NCI-H2029 (cell line): ENCODE measurements at places on chromosomes 3 and 15.

GRCh38 chr3:59938828-59939227 is 889.0 kb upstream of the CFAP20DC start:
- DNase-seq = no peak

- no peak for DNase-seq
Measured at GRCh38 chr3:186483611-186484340, 60.4 kb downstream of the CRYGS start.

GRCh38 chr15:82864967-82865366 is 55.5 kb downstream of the WHAMM start:
- no peak for DNase-seq

DNA sequence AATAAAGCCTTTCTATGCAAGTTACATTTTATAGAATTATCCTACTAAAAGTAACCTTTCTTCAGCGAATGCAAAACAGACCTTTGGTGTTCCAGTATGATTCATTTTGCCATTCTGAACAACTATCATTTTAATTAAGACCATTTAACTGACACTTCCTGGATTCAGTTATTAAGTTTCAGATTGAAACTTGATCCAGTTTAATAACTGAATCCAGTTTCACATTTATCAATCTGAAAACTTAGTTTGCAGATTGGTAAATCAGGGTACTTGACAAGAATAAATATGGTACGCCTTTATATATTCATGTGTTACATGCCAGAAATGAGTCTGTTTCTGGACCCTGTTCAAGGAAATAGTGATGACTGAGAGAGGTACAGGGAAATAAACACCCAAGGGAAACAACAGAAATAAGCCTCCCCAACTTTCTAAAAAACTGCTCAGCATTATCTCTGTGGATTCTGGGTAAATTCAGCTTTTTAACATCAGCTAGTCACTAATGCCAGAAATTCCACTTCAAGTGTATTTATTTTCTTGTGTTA is 23.3 kb upstream of the NFKBIZ start:
- DNase-seq = no peak

DNA sequence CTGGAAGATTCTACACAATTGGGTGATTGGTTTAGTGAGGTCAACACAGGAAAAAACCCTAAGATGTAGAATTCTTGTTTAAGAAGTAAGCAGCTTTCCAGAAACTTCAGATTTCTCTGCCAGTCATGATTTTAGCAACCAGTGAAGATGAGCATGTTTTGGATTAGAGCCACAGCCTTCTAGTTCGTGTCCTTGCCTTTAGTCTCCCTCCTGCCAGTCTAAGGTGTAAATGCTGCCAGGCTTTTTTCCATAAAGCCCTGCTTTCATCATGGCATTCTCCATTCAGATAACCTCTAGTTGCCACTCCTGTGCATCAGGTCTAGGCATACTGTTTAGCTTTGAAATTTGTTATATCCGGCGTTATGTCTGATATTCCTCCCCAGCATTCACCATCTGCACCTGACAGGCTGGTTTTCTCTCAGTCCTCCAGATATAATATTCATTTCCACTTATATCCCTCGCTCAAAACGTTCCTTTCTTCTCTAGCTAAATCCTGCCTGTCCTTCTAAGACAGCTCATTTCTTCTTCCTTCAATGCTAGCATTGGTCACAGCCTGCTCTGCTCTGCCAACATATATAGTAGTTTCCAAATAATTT is 37.4 kb downstream of the SYN2 start:
- DNase-seq = no peak

- DNase-seq = no peak
Measured at GRCh38 chr3:122313281-122313680, 11.8 kb upstream of the CSTA start.

DNA sequence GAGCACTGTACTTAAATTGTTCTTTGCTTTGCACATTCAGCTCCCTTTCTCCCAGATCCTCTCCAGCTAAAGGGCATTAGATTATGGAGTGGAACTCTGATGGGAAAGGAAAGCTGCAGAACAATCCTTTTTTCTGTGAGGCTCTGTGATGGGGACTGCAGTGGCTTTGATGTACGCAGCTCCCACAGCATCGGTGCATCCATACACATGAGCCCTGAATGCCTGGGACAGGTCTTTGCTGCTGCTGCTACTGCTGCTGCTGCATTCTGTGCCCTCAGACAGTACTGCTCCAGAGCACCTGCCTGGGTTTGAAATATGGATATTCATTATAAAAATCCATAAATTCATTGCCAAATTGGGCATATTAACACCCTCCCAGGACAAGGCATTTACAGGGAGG is 164.4 kb downstream of the WDR76 start:
- no peak for DNase-seq

DNA sequence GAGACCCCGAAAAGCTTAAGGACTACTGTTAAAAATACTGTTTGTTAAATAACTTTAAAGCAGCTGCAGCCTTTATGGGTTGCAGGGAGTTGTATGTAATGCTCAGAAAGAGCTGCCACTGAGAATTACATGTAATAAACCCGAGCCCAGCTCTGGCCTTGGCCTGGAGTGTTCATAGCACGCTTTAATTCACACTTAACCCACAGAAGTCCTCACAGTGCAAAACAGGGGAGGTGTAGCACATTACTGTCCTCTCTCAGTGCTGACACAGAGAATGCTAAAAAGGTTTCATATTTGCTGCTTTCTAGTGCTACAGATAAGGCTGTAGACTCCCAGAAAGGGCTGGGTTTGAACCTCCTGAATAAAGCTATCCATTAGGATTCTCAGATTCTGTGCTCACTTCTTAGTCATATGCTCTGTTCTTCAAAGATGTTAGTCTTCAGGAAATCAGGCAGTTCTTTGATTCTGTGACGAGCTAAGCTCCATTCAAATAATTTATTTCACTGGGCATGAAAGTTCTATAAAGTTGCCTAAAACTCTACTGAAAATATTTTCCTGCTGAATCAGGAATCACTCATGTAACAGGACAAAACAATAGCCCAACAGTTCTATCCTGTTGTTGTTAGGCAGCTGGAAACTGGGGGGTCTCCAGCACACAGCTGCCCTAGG is 108.0 kb downstream of the SENP2 start:
- DNase-seq = no peak

DNA sequence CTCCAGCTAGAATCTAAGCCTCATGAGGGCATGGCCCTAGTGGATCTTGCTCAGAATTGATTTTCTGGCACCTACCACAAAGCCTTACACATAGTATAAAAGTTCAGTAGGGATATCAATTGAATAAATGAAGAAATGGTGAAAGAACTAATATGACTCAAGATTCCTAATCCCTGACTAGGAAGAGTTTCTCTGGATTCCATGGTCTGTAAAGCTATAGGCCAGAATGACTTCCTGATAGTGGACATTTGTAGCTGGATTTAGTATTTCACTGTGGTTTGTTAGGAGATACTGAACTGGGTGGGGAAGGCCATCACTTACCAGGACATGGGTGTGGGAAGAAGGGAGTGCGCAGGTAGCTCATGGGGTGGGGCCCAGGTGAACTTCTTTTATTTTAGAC is 168.9 kb downstream of the RAP2B start:
- no peak for DNase-seq

DNA sequence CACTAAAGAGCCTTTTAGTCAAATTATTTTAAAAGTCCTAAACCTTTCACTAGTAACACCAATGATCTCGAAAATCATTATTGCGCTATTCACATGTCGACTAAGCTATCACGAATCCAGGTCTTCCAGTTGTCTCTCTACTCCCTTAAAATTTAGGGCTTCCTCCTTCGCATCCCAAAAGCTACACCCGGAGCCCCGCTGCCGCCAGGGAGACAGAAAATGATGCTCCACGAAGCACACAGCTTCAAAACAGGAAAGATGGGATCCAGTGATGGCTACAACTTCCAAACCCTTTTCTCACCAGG is 253 bp downstream of the IFT80 start:
- no peak for DNase-seq

GRCh38 chr3:188662795-188663194 is 508.8 kb downstream of the LPP start:
- no peak for DNase-seq

DNA sequence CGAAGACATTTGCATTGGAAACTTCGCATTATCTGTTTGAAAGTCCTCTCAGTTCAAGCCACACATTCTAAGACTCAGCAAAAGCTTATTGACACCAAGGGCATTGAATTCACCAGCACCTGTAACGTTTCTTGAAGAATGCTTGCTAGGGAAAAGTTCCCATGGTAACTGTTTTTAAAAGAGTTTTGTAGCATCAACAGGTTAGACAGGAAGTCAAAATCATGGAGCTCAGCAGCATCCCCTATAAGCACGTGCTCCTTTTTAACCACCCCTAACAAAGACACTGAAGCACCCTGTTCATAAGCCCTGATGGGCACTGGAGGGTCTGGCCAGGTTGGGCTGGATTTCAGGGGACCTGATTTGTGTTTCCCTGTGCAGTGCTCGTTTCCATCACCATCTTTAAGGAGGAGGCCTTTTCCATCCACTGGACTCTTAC is 229.7 kb upstream of the BHLHE40 start:
- no peak for DNase-seq

DNA sequence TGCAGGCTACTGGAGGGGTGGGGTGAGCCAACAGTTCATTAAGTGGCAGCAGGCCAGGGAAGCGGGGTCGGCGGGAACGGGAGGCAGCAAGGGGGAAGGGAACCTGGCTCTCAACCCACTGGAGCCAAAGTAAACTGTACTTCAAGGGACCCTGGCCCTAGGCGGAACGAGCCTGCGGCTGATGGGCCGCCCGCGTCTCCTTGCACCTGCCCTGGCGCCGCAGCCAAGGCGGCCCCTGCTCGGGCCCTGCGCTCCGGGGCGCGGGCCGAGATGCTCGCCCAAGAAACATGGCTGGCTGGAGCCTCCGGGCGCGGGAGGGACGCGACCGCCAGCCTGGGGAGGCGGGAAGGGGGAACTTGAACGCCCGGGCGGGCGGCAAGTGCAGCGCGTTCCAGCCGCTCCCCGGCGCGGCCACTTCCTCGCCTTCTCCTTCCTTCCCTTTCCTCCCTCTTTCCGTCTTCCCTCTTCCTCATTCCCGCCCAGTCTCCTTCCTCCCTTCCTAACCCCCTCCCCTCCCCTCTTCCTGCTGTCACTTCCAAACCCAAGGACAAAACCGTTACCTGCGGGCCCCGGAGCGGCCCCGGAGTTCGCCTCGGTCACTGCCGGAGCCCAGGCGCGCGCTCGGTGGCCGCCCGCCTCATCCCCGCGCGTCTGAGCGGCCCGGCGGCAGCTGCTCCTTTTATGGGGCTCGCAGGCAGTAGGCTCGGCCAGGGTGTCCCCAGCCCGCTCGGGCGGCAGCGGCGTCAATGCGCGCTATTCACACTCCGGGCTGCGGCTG is 489.7 kb downstream of the MAGI1 start:
- DNase-seq = peak; percentile 7

- no peak for DNase-seq
Measured at GRCh38 chr3:157958457-157958856, 147.8 kb downstream of the SHOX2 start.

GRCh38 chr3:184384856-184385422 is 5.1 kb downstream of the CHRD start:
- no peak for DNase-seq

GRCh38 chr3:58560771-58561311 is 16.4 kb downstream of the FAM107A start:
- no peak for DNase-seq

DNA sequence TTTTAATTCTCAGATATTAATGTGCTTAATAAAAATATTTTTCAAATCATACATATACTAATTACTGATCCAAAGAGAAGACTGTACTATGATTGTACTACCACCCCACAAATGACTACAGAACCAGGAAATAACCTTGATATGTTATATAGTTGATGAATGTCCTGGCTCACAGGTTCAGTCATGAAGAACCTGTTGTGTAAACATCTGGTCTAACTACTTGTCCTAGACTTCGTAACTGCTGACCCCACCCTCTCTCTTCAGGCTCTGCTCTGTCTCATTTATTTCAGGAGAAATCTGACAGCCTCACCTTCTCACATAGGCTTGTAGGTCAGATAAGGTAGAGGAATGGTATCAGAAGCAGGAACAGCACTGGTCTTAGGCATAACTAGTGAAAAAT is 14.7 kb upstream of the CSTA start:
- DNase-seq = peak; percentile 33

- DNase-seq = no peak
Measured at GRCh38 chr3:140199008-140199407, 264.0 kb downstream of the CLSTN2 start.

GRCh38 chr3:77726517-77726916 is 686.6 kb downstream of the ROBO2 start:
- DNase-seq = no peak

DNA sequence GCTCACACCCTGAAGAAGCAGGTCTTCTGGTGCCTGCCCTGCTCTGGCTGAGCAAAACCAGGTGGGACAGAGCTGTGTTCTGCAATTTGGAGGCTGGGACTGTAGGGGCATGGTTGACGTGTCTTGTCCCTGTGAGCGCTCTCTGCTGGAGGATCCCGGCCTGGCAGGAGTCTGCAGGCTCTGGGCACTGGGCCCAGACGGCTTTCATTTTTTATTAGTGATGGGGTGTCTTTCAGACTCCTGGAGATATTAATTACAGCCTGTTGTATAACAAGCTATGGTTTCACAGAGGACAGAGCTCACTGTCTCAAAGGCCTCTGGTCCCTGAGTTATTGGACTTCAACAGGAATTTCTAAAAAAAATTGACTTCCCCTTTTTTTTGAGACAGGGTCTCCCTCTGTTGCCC is 29.5 kb upstream of the ZNF710 start:
- no peak for DNase-seq

DNA sequence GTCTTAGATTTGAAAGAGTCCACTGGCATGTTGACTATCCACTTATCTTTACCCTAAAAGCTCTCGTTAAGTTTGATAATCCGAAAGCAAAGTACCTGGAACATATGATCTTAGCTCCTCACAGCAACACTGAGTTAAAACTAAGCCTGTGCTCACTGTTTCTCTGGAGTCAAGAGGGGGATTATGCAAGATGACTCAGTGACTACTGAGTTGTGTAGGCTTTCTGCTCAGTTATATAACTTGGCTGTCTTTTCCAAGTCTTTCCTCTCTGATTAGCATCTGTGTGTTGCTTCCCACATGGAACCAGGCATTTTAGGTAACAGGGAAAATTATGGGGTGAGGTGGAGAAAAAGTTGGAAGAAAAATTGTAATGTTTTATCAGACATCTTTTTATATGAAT is 31.2 kb upstream of the MYO5C start:
- no peak for DNase-seq

DNA sequence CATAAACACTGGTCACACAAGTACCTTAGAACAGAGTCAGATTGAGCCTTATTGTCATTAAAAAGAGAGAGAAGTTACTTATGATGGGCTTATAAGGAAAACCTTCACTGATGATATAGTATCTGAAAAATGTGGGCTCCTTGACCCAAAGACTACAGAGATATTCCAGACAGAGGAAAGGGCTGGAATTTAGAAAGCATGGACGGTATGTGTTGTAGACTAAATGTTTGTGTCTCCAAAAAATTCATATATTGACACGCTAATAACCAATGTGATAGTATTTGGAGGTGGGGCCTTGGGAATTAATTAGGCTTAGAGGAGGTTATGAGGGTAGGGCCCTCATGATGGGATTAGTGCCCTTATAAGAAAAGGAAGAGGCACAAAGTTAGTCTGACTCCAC is 61.0 kb upstream of the DAZL start:
- DNase-seq = no peak

- DNase-seq = no peak
Measured at GRCh38 chr3:23619705-23620637, 185.8 kb upstream of the UBE2E1 start.
